ENCODE measurements at places on chromosomes 6 and 20.

GRCh38 chr6:149013586-149014344, 266.9 kb downstream of the UST start:
- DNase-seq, result no peak

DNA sequence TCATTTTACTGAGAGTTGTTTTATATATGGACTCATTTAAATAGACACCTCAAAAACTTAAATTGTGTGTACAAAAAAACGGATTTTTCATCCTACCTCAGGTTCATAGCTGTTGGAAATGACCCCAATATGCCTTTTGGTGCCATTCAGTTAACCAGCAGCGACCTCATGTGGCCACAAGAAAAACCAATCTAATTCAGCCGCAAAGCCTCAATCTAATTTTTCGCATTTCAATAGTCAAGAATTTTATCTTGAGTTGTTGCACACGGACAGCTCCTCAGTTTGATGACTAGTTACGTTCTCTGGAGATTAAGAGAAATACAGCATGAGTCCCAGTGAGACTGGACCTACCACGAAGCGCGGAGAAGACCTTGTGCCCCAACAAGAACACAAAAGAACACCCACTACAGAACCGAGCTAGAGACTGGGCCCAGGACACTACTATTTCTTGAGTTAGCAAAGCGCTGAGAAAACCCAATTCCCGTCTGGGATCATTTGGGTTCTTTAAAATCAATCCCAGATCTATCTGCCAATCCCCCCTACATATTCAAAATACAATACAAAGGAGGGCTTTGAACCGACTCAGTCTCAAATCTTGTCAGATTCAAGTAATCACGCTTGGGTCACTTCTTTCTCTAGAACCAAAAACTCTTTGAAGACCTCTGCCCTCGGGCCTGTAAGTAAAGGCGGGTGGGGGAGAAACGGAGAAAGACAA, 1.1 kb downstream of the TCP11 start:
- DNase-seq, result peak; percentile 57

GRCh38 chr6:2733324-2733723, 17.4 kb downstream of the MYLK4 start:
- DNase-seq, result peak; percentile 60

DNA sequence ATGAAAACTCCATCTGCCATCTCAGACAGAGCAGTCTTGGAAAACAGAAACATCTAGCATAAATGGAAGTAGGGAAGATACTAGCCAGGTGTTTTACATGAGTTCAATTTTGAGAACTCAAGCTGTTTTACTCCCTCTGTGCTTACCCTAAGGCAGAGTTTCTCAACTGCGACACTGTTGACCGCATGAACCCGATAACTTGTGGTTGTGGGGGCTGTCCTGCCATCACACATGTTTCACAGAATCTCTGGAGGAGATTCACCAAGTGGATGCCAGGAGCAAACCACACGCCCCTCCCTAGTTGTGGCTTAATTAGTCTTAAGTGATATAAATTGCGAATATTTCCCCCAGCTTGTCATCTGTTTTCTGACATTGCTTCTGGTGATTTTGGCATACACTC, 2.3 kb upstream of the SERPINB6 start:
- DNase-seq, result no peak

DNA sequence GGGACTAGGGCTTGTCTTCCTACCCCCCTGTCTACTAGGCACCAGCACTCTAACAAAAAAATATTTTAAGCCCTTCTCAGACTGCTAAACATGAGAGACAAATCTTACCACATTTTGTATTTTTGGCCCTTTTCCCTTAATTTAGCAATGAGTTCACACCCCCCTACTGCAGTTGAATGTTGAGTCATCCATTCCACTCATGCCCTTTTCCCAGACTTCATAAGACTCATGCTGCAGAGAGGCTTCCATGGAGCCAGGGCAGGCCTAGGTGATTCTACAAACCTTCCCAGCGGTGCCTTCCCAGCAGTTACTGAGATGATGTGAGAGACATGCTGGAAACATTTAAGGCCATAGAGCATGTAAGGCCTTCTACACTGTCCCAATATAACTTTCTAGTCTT, 53.9 kb downstream of the PXDC1 start:
- DNase-seq, result peak; percentile 84

DNA sequence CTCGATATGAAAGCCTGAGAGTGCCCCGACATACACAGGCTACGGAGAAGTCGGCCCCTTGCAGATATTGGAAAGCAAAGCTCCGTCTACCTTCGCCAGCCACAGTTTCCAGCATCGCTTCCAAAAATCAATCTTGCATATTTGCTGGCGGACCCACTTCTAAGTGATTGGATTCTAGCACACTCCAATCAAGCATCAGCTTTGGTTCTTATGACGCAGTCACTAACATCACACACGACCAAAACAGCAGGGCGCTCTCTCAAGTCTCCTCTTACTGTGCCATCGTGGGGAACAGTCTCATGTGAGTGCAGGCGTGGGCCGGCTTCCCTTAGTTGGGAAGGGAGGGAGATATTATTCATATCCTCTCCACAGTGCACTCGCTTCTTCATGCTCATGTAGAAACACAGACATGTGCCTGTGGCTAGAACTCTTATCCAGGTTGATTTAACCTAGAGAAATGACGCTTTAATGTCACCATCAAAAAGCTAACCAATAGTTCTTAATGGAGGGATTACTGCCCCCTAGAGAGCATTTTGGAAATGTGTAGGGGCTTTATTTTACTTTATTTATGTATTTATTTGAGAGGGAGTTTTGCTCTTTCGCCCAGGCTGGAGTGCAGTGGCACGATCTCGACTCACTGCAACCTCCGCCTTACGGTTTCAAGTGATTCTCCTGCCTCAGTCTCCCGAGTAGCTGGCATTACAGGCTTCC, 229.8 kb downstream of the SOD2 start:
- peak; percentile 5 for DNase-seq

DNA sequence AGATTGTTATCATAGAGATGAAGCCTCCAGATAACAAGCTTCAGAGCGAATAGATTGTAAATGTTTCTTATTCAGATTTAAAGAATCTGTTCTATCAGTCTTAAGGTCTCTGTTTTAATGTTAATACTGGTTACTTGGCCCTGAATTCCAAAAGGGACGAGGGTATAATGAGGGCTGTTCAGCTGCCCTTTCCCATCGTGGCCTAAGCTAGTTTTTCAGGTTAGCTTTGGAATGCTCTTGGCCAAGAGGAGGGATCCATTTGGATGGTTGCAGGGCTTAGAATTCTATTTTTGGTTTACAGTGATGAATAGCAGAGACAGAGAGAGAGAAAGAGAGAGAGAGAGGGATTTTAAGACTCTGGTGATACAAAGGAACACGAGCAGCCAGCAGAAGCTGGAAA, 62.8 kb upstream of the UFL1 start:
- DNase-seq, result no peak

- no peak for DNase-seq
Observed at GRCh38 chr6:3428247-3428646, 28.6 kb downstream of the SLC22A23 start.

GRCh38 chr20:35618263-35619131, 2.9 kb downstream of the SPAG4 start:
- DNase-seq, result peak; percentile 26

- DNase-seq, result no peak
Observed at GRCh38 chr20:59378966-59379365, 78.6 kb downstream of the EDN3 start.

DNA sequence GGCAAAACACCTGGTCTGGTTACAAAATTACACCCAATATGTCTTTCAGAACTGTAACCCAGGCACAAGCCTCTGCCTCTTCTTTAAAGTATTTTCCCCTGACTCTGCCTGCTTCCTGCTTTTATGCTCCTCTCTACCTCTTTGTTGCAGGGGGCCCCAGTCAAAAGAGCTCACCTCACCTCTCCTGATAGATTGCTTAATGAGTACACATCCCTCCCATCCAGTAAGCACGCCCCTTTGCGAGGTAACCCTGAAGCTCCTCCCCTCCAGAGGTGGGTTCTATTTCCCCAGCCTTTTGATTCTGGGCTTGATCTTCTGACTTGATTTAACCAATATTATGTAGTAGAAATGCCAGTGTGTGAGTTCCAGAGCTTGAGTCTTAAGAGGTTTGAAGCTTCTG, 56.6 kb upstream of the EYA2 start:
- DNase-seq, result no peak

Data from brain microvascular endothelial cell (primary cell).